ENCODE measurements at places on chromosomes 11 and 22. TPM values are rescaled to one million over a fixed set of nuclear protein-coding genes. Genes with fewer than 3 reads are reported as not detected.

SCGB2A2 gene
- total RNA-seq, result not detected

TNNI2 gene
- 20.2 TPM for total RNA-seq

TPH1 gene
- total RNA-seq, result 0.08 TPM

GRAMD1B gene
- 18.0 TPM for total RNA-seq

CNIH2 gene
- total RNA-seq, result 5.8 TPM

TRPM5 gene
- not detected for total RNA-seq

CCDC188 gene
- not detected for total RNA-seq

RASSF7 gene
- 7.4 TPM for total RNA-seq

KRTAP5-9 gene
- total RNA-seq, result not detected

NRGN gene
- 4.5 TPM for total RNA-seq

CEND1 gene
- total RNA-seq, result 1.5 TPM

CDC45 gene
- total RNA-seq, result 48.4 TPM

TUB gene
- 18.9 TPM for total RNA-seq

OR5P2 gene
- not detected for total RNA-seq

NCR3LG1 gene
- 8.1 TPM for total RNA-seq

GGTLC3 gene
- total RNA-seq, result 0.24 TPM

SPI1 gene
- total RNA-seq, result not detected

TBCEL gene
- 16.2 TPM for total RNA-seq

OR52H1 gene
- not detected for total RNA-seq

E2F8 gene
- total RNA-seq, result 17.7 TPM

Measured in SJCRH30 (cell line).